ENCODE measurements at places on chromosomes 1 and 21. TPM values are rescaled to one million over a fixed set of nuclear protein-coding genes. Genes with fewer than 3 reads are reported as not detected.

The SLC35F3 gene
- 2.1 TPM for total RNA-seq

DNA sequence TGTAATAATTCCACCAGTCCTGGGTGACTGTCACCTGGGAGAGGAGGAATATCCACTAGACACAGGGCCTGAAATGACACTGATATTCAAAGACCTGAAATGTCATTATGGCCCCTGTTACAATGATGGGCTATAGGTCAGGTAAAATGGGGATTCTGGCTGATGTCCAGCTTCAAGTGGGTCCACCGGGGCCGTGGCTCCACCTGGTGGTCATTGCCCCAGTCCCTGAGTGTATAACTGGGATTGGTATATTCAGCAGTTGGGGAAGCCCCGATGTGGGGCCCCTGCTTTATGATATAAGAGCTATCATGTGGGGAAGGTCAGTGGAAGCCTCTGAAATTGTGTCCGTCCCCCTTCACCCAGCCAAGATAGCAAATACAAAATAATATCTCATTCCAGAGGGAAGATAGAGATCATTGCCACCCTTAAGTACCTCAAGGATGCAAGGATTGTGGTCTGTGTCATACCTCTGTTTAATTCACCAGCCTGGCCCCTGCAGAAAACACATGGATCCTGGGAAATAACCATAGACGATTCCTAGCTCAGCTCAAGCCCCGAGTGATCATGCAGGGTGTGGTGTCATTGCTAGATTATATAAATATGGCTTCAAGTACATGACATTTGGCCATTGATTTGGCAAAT lies 19.4 kb downstream of the PLEKHO1 start:
- no peak for DNase-seq

DNA sequence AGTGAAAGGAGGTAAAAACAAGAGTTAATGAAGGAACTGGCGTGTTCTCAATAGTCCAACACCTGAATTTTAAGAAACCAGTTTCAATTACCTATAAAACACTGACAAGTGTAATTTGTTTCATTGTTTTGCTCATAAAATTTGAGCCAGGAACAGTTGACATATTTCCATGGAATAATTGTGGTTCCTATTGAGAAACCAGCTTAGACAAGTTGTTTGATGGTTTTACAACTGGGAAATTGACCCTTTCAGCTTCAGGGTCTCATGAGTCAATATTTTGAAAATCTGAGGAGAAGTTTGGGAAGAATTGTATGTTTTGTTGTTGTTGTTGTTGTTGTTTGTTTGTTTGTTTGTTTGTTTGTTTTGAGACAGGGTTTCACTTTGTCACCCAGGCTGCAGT lies 69.1 kb upstream of the GADD45A start:
- no peak for DNase-seq

DNA sequence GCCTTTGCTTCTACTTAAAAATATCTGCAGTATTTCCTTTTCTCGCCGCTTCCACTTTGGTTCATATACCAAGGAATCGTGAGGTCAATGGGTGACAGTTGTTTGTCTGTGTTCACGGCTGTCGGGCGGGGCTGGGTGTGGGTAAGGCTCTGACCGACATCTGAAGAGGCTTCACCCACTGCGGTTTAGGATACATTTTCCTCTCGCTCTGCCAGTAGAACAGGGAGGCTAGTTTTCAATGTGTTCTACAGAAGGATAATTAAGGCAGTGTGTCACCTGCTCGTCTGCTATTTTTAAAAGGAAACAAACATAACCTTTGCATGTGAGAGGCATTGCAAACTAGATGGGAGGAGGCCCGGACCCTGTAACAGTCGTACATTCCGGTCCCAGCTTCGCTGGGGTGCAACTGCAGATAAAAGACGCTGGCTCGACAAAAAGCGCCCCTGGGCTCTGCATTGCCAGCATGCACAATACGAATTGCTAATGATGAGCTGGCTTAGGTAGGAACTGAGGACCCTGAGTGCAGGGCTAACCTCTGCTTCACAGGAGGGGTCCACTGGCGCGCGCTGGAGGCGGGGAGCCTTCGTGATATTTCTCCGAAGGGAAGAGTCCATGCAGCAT lies 8.5 kb upstream of the ERG start:
- DNase-seq, result no peak

- no peak for DNase-seq
Measured at GRCh38 chr1:228851618-228852017, 116.3 kb downstream of the RHOU start.

The MMEL1 gene
- 1.1 TPM for total RNA-seq

DNA sequence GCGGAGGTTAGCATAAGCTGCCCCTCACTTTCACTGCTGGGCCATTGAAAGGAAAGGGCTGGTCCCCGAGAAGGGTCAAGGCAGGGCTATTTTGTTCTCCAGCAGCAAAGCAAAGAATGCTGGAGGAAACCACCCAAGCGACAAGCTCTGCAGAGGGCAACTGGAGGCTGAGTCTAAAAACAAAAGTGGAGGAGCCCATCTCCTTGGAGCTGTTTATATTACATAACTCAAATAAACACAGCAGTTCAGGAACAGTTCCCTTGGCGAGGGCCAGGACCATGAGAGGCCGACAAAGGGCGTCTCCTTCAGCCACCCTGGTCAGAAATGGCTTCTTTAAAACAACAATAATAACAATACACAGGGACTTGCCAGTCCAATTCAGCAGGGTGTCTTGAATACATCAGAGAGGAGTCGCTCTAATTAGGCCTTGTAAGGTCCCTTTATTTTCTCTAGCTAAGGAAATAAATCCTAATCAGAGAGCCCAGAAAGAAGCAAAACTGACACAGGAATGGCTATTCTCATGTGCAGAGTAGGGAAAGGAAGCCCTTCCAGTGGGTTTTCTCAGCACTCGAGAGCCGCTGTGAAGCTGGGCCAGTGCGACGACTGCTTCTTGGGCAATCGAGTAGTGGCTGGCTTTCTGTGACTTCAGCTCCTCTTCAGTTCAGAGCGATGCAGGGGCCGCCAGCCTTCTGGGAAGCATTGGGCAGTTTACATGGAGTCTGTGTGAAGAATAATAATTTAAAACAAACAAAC lies 57.0 kb upstream of the TARBP1 start:
- no peak for DNase-seq

The RAB7B gene
- 0.82 TPM for total RNA-seq

The PLA2G2C gene
- not detected for total RNA-seq

GRCh38 chr1:46244656-46245371 lies 2.7 kb upstream of the RAD54L start:
- DNase-seq, result no peak

DNA sequence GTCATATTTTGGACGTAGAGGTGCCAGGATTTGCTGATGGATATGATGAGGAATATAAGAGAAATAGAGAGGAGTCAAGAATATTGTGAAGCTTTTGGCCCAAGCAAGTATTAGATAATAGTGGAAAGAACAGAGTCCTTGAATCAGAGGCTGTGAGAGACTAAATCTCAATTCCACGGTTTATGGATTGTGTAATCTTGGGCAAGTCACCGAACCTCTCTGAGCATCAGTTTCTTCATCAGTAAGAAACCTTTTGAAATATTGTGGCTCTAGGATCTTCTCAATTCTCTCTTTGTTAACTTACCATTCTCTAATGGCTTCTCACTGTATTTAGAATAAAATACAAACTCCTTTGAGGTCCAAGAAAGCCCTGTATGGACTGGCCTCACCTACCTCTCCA lies 77.6 kb downstream of the RPS6KA1 start:
- DNase-seq, result no peak

The POU3F1 gene
- total RNA-seq, result 2.8 TPM
